Mucosa of descending colon (tissue), 3 donors: ENCODE measurements at places on chromosomes 7 and 10.

- DNase-seq, result no peak
Measured at GRCh38 chr7:109637428-109637990, 1067.8 kb downstream of the DNAJB9 start.

DNA sequence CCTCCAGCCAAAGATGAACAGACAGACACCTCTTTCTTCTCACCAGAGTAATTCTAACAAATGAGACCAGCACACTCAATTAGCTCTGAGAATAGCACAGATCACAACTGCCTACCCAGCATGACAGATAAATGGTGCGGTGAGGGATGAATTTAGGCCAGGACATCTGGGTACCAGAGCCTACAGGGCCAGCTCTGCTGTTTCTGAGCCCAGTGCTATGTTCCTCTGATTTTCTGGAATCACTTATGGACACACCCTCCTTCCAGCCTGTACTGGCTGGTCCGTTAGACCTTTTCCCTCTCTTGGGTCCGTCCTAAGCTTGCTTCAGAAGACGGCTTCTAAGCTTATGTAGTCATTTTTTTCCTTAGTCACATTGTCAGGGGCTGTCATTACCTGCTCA is 73.6 kb downstream of the INSYN2A start:
- no peak for DNase-seq

DNA sequence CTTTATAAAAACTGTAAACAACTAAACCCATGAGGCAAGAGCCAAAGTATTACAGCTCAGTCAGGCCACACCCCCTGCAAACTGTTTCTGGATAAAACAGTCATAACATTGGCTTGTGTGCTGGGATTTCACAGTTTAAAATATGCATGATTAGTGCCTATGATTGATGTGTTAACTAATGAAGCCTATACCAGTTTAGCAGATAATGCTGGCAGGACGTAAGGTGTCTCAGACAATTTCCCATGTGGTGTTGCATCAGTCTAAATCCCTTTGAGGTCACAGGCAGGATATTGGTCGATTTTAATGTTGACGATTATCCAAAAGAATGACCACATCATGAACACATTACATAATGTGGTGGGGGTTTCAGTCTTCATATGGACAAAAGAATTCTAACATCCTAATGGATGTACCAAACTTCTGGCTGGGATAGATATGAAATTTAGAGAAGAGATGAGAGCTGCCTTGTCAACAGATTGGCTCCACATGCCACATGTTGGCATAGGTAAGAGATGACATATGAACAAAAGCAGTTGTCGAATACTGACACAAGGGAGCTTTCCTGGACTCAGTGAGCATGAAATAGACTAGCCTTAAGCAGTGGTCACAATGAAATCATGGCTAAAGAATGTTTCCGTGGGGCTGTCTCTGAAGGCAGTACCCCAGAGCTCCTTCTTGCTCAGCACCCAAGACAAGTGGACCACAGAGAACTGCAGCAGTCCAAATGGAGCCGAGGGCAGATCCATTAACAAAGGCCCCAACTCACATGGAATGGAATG is 445.6 kb downstream of the GFRA1 start:
- no peak for DNase-seq

GRCh38 chr7:87057210-87057609 is 2.2 kb downstream of the ELAPOR2 start:
- no peak for DNase-seq

GRCh38 chr10:88783724-88784123 is 18.8 kb upstream of the LIPM start:
- DNase-seq, result no peak

- no peak for DNase-seq
Measured at GRCh38 chr7:30682212-30683083, at the start of gene CRHR2. CRHR2 (minus strand) TSS chr7:30682456; CDS start chr7:30682280, 176 bp downstream.

GRCh38 chr10:60340973-60341372 is 48.7 kb downstream of the ANK3 start:
- DNase-seq, result no peak

- DNase-seq, result no peak
Measured at GRCh38 chr7:12866207-12866606, 178.8 kb downstream of the ARL4A start.

DNA sequence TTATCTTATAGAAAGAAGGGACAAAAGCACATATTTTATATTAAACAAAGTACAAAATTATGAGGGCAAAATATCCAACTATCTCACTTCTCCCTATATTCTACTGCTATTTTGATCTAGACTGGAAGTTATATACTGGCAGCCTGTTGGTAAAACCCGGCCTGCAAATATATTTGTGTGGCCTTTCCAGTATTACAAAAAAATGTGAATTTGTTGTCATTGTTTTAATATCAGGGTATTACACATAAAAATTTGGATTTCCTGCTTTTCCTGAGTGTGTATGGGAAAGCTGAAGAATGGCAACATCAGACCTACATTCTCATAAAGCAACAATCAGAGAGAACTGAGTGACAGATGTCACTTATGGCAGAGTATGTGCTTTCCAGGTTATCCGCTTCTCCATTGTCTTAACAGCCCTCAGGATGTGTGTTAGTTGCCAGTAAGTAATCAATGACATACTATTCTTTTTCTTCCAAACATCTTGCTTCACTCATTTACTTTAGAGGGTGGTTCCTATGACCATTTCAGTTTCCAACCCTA is 7.3 kb downstream of the SYPL1 start:
- DNase-seq, result no peak

DNA sequence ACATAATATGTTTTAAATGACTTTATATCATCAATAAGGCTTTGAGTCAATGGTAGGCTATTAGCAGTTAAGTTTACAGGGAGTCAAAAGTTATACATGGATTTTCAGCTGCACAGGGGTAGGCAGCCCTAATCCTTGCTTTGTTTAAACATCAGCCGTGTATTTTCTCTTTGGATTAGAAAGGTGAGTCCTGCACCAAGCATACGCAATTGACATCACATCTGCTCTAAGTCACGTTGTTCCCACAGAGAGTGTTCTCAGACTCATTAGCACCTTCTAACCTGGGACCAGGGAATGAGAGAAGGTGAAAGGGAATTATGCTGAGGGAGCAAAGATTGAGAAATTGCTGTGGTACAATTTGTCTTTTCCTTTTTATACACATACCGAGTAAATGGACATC is 148.6 kb upstream of the ZNF804B start:
- no peak for DNase-seq

- peak; percentile 58 for DNase-seq
Measured at GRCh38 chr7:123824754-123825067, 20.3 kb upstream of the HYAL4 start.

GRCh38 chr10:3825244-3825643 is 40.2 kb upstream of the KLF6 start:
- peak; percentile 85 for DNase-seq

- no peak for DNase-seq
Measured at GRCh38 chr7:80218723-80219122, 84.1 kb downstream of the GNAI1 start.

GRCh38 chr7:112267944-112268691 is 61.6 kb downstream of the ZNF277 start:
- DNase-seq, result no peak

DNA sequence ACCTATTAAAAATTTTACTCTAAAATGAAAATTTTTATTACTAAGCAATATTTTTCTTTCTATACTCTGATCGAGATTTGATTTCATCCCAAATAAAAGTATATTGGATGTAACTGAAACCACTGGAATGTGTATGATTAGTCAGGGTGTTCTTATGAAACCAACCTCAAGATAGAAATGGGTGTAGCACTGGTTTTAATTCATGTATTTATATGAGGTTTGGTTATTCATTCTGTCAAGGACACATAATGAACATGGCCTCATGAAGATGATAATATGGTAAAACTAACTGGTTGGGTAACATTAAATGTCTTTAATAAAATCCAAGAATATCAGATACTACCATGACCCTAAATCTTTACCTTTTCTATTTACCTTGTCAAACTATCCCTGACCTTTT is 197.7 kb downstream of the SEMA3A start:
- no peak for DNase-seq

DNA sequence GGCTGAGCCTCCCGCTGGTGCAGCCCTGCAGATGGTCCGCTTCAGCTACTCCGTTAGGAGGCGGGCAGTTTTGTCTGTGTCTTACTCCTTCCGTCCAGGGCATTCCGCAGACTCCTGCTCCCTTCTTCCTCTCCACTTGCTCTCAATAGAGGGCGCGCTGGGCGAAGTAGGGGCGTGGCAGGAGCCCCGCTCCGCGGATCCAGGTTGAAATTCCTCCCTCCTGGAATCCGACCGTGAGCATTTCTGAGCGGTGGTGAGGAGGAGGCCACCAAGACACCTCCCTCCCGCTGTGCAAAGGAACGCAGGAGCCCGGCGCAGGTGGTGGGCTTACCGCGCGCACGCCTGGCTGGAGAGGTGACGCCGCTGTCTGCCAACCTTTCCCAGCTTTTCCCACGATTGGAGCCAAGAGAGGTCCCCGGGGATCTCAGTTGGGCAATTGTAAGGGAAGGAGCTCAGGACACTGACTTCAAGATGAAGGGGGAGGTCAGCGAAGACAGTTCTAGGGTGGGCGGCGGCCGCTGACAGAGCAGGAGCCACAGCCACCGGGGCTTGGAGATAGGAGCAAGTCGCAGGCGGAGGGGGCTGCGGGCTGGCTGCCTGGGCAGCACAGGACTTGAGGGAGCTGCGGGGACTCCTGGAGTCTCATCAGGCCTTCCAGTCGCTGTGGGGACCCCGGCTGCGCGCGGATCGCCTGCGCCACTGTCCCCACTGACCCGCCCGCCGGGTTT is 1011.3 kb downstream of the XPNPEP1 start:
- peak; percentile 49 for DNase-seq

GRCh38 chr7:109206196-109206595 is 636.5 kb downstream of the DNAJB9 start:
- no peak for DNase-seq

DNA sequence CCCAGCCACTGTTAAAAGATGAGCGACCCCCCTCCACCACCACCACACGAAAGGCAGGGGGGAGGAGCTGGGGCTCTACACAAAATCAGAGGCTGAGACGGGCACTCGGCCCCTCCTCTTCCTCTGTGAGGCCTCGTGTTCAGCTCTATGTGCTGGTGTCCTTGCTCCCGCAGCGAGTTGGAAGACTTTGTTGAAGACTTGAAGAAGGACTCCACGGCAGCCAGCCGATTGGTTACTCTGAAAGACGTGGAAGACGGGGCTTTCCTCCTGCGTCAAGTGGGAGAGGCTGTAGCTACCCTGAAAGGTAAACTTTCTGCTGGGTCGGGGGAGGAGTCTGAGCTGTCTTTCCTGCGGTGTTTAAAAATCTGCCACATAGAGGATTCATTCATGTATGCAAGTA is 203.7 kb downstream of the ARHGAP21 start:
- no peak for DNase-seq

- DNase-seq, result no peak
Measured at GRCh38 chr7:75983471-75984129, 10.8 kb downstream of the TMEM120A start.

GRCh38 chr10:132387764-132388210 is 9.2 kb upstream of the PWWP2B start:
- DNase-seq, result peak; percentile 82

DNA sequence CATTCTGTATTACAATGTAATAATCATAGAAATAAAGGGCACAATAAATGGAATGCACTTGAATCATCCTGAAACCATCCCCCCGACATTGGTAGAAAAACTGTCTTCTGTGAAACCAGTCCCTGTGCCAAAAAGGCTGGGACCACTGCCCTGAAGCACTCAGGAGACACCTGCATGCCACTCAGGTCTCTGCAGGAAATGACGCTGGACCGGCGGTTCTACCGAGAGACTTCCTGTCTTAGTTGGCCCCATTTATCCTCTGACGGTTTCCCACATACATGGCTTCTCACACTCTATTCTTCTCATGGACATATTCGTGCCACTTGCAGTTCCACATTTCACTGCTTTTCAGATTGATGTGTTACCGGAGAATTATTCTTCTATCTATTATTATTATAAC is 617.5 kb downstream of the SDK1 start:
- DNase-seq, result no peak

- no peak for DNase-seq
Measured at GRCh38 chr7:102849079-102849478, 63.7 kb upstream of the LRRC17 start.

DNA sequence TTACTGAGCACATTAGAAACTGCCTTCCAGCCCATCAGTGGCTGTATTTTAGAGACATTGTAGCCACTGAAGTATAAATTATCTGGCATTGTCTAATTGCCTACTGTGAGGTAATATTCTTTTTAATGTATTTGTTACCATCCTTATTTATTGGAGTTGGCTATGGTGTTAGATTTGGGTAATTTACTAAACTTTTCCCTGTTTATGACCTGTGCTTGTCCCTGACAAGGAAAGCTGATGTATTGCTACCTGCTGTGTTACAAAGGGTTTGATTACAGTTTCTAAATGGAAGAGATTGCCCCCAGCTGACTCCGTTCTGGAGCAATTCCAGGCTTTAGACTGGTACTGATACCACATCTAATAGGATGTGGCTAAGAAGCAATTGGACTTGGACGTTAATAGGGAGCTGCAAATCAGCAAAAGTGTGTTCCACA is 12.3 kb upstream of the ASCC1 start:
- no peak for DNase-seq

- DNase-seq, result no peak
Measured at GRCh38 chr10:120513307-120513796, 56.3 kb downstream of the PLPP4 start.

DNA sequence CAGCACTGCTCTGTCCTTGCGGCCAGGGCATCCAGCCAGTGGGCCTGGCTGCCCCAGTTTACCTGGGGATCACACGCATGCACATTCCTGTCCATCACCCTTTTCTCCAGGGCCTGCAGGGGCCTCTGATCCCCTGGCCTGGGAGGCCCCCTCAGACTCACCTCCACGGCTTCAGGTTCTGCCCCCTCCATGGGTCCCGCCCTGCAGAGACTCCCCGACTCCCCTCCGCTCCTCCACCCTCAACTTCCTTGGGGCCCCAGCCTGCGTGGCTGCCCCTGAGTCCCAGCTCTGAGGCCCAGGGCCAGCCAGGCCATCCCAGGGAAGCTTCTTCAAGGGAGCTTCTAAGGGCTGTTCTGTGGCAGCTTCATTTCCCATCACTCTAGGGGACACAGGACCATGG is 324.1 kb downstream of the TCERG1L start:
- DNase-seq, result no peak

GRCh38 chr10:89210794-89211425 is 3.8 kb upstream of the CH25H start:
- DNase-seq, result no peak

- peak; percentile 42 for DNase-seq
Measured at GRCh38 chr7:91288208-91288824, 24.1 kb downstream of the FZD1 start.

- DNase-seq, result no peak
Measured at GRCh38 chr10:1240341-1240775, 184.2 kb downstream of the WDR37 start.
